ENCODE measurements at places on chromosomes 13 and 19.

DNA sequence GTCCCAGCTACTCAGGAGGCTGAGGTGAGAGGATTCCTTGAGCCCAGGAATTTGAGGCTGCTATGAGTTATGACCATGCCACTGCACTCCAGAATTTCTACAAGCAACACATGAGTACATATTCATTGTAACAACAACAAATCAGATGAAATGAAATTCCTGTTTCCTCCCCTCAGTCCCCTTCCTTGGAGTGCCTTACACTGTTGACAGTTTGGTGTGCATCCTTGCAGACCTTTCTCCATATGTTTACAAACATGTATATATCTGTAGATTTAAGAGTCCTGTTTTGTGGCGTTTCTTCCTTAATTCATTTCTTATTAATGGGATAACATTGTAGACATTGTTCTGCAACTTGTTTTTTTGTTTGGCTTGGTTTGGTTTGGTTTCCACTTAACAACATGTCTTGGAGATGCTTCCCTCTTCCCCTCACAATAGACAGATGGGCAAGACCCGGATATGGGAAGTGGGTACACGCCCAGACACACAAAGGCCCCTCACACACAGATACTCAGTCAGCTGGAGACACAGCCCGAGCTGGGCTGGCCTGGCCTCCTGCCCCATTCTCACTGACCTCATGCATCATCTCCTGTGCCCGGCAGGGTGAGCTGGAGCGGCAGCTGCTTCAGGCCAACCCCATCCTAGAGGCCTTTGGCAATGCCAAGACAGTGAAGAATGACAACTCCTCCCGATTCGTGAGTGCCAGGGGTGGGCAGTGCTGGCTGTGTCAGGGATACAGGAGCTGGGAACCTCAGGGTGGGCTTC lies 21.7 kb downstream of the MYH14 start:
- no peak for DNase-seq

- no peak for DNase-seq
Measured at GRCh38 chr13:98105929-98106336, 37.0 kb upstream of the FARP1 start.

- DNase-seq, result no peak
Measured at GRCh38 chr13:68927387-68928026, 1180.1 kb upstream of the ATXN8OS start.

DNA sequence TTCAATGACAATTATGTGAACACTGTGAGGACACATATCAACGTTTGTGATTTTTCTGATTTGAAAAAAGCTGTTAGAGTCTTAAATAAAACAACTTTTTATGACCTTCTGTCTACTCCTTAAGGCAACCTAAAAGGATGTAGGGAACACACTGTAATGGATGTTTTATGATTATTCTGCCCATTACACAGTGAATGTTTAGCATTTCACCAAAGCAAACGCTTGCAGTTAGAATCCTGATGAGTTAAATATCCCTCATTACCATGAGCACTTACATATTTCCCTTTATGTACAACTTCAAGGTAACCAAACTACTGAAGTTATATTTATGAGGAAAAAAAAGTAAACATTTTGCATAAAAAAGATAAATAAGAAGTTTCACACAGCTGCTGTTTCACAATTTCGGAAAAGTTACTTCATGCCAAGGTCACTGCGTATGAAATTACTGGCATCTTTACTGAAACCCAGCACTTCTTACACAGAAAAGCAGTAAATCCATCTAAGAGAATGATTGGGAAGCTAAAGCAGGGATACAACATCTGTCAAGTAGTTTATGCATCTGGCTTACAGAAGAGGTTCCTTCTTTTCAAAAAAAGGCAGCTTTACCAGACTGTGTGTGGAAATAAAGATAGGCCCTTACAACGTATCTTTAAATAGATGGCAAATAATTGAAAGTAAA lies 733.7 kb upstream of the ATXN8OS start:
- no peak for DNase-seq

GRCh38 chr13:33410619-33411018 lies 125.1 kb upstream of the STARD13 start:
- DNase-seq, result no peak

GRCh38 chr13:100811024-100811865 lies 136.7 kb upstream of the TMTC4 start:
- DNase-seq, result no peak

GRCh38 chr19:30449673-30450072 lies 77.5 kb downstream of the ZNF536 start:
- no peak for DNase-seq

- DNase-seq, result no peak
Measured at GRCh38 chr13:98396071-98396710, 180.7 kb downstream of the STK24 start.

- DNase-seq, result peak; percentile 81
Measured at GRCh38 chr19:18388100-18388959, 2.4 kb downstream of the GDF15 start.

Measured in amygdala (tissue), 56 donors.